Foreskin fibroblast (primary cell): ENCODE measurements at places on chromosomes 6 and 20.

DNA sequence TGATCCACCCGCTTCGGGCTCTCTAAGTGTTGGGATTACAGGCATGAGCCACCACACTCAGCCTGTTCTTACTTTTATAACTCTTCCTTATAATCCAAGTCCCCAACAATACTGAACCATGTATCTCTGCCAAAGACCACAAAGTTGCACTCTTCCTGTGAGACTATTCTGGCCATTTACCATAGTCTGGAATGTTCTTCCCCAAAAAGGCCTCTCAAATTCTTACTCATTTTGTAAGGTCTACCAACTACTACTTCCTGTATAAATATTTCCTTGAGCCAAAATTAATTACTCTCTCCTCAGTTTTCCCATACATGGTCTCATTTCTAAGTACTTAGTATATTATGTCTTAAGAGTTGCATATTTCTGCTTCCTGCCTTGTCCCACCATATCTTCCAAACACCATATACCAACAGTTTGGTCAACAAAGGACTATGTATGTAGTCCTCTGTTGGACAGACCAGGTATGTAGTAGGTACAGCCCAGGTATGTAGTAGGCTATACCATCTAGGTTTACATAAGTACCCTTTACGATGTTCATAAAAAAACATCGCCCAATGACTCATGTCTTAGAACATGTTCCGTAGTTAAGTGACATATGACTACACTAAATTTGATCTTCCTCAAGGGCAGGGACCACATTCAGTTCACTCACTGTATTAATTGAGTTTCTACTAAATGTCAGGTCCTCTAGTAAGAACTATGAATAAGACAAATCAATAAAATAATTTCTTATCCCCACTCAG lies 22.0 kb downstream of the RANBP9 start:
- no peak for DNase-seq

GRCh38 chr20:48019496-48019895 lies 234.2 kb upstream of the SULF2 start:
- no peak for DNase-seq

- DNase-seq, result peak; percentile 95
Measured at GRCh38 chr6:23003671-23004467, 434.5 kb downstream of the HDGFL1 start.

DNA sequence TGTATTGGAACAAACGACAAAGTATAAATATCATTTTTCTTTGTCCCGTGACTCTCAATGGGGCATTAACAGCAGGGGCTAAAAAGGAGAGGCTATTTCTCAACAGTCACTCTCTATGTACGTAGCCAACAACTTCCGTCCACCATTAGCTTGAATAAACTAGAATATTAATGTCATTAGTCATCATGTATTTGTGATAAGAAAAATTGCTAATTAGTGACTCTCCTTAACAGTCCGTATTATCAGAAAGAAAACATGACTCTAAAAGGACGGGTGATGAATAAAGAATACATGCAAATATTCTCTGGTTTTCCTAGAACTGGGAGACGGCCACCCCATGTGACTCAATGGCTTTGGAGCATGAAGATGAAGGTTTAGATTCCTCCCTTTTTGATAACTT lies 18.6 kb downstream of the VIP start:
- no peak for DNase-seq

DNA sequence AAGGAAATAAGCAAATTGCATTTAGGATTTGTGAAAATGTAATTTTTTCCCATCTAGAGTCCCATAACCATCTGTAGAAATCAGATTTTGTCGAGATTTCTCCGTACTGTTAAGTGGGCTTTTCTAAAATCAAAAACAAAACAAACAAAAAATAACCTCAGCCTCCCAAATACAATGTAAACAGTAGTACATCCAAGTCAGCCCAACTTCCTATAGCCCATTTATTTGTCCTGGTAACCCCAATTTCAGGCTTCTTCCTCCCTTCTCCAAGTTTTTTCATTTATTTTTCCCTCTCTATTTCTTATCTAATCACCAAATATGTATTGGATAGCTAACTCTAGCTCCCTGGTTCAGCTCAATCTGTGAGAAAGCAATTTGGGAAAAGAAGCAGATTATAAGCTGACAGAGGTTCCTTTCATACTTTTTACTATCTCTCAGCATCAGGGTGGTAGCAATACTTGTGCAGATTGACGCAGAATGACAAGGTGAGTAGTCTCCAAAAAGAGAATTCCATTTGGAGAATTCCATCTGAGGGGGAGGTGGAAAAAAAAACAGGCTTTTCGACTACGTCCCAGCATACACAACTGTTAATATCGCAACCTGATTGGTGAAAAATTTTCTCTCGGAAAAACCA lies 132.6 kb upstream of the BTN3A2 start:
- no peak for DNase-seq

DNA sequence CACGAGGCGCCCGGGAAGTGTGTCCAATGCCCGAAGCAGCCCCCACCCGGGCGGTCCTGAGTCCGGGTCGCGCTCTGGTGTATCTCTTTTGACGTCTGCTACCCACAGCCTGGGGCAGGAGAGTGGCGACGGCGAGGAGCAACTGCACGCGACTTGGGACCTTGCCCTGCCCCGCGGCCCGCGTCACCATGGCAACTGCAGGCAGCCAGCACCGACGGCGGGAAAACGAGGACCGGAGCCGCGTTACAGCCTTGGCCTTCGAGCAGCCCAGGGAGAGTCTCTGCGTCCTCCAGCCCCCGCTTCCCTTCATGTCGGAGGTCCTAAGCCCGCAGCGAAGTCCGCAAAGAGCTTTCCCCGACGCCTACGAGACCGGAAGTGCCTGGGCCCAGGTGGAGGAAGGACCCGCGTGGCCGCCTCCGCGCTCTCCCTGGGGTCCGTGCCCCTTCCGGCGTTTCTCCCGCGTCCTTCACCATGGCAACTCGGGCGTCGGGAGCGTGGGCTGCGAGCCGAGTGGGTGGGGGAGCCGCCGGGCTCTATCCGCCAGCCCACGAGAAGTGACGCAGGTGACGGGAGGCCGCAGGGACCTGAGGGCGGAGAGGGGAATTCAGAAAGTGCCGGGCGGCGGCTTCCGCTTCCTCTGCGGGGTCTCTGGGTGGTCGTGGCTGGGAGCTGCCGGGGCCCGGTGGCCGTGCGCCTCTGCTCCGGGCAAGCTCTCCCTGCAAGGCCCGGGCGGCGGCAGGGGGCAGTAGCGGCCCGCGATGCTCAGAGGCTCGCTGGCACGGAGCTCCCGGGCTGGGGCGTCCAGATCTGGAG lies 88.6 kb upstream of the TGM3 start:
- DNase-seq, result peak; percentile 66

- no peak for DNase-seq
Measured at GRCh38 chr6:16222826-16223225, 15.6 kb upstream of the GMPR start.

GRCh38 chr20:10551732-10552724 lies 116.9 kb downstream of the SLX4IP start:
- no peak for DNase-seq

DNA sequence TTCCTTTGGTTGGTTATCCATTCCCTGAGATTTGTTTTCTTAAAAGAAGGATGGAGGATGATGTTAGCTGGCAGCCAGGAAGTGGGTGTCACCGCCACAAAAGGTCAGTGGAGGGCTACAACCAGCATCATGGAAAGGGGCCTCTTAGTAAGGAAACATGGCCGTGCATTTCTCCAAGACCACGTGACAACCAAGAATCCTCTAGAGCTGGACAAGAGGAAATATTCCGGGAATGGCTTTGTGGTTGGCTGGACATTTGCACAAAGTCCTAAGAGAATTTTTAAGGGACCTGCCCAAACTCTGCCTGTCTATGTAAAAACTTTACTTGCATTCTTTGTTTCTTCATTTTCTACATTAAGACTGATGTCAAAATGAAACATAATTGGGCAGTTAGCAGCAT lies 399.9 kb upstream of the MARCKS start:
- peak; percentile 39 for DNase-seq

- peak; percentile 87 for DNase-seq
Measured at GRCh38 chr6:36302227-36302976, 32.5 kb downstream of the PNPLA1 start.

GRCh38 chr6:135225911-135226310 lies 44.8 kb downstream of the MYB start:
- DNase-seq, result no peak

DNA sequence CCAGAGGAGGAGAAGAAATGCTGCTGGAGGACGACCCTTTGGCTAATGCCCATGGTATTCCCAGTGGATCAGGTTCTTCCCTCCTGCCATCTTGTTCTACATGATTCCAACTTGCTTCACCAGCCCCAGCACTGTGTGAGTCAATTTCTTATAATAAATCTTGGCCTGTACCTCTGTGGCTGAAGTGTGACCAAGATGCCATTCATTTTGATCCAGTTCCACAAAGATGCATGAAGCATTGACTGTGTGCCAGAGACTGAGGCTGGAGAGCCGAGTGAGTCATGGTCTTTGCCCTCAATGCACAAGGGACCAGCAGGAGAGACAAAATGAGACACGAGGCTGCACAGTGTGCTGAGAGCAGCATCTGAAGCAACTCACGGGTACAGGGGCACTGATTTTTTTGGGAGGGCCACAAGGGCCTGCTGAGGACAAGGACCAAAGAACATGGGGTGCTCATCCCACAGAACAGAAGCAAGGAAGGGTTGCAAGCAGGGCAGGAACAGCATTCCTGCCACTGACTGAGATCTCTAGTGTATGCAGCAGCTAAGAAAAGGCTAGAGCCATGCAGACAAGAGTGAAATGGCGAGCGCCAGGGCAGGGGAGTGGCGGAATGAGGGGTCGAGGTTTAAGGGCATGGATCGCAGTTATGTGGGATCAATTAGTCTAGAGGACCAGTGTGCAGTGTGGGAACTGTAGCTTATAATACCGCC lies 207.0 kb downstream of the THBS2 start:
- DNase-seq, result peak; percentile 89

- no peak for DNase-seq
Measured at GRCh38 chr20:49712646-49712995, 1.1 kb downstream of the B4GALT5 start.

DNA sequence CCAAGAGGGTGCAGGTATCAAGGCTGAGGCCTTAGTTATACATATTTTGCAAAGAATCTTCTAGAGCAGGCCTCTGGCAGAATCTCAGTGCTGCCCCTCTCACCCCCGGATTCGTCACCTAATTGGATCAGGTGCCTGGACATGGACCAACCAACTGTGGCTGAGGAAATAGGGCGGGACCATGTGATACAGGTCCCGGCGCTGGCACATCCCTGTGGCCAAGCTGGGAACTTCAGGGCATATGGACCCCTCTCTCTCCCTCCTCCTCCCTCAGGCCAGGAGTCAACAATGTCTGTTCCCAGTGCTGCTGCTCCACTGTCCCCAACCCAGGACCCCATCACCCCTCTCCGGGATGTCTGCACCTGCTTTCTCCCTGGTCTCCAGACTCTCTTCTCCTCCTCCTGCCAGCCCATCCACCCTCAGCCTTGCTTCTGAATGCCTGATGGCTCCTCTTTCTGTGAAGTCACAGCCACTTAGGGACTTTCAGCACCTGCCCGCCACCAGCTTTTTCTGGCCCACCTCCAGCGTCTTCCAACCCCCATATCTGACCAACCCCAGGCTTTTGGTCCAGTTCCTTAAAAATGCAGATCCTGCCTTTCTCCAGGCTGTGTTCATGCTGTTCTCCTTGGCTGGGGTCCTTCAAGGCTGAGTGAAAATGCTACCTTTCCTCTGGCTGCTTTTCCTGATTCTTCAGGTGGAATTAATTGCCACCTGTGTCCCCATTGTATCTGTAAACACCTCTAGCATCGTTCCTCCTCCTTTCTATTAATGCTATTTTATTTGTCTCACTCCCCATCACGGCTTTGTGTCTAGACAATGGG lies 19.0 kb upstream of the MLN start:
- DNase-seq, result peak; percentile 23

- DNase-seq, result no peak
Measured at GRCh38 chr20:62083312-62083711, 17.6 kb upstream of the TAF4 start.

- DNase-seq, result no peak
Measured at GRCh38 chr6:56618050-56618449, 24.6 kb downstream of the DST start.

- no peak for DNase-seq
Measured at GRCh38 chr20:24761220-24762065, 187.6 kb upstream of the CST7 start.

DNA sequence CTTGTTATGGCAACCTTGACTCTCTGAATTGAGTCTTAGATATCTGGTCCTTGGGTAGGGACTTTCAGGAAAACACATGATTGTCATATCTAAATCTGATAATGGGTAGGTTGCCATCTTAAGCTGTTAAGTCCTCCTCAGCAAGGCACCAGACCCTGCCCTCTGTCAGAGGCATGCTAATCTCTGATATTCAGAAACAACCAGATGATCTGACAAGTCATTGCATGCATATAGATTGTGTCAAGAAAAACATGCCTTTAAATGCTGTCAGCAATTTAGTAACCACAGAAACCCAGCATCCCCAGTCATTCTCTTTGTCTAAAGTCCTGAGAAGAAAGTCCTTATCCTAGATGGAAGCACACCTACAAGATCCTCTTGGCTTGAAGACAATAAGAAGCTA lies 149.1 kb downstream of the EDN1 start:
- DNase-seq, result no peak

- no peak for DNase-seq
Measured at GRCh38 chr20:5884465-5885335, 65.6 kb downstream of the TRMT6 start.

DNA sequence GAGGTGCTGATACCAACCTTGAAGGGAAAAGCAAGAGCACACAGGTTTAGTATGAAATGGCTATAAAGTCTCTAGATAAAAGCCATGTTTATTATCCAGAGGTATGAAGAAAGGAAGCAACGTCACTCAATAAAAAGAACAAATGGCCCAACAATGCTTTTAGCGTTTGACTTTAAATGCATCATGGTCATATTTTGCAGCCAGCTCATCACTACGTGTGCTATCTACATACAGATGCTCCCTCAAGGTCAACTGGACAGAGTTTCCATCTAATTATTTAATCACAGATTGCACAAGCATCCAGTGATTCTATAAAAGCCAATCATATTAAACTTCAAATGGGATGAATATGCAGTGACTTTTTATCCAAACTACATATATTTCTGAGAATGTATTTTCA lies 127.6 kb upstream of the SYNDIG1 start:
- DNase-seq, result peak; percentile 76

GRCh38 chr6:56796196-56796532 lies 153.5 kb upstream of the DST start:
- DNase-seq, result peak; percentile 44

- no peak for DNase-seq
Measured at GRCh38 chr6:93713974-93714373, 294.6 kb upstream of the EPHA7 start.

DNA sequence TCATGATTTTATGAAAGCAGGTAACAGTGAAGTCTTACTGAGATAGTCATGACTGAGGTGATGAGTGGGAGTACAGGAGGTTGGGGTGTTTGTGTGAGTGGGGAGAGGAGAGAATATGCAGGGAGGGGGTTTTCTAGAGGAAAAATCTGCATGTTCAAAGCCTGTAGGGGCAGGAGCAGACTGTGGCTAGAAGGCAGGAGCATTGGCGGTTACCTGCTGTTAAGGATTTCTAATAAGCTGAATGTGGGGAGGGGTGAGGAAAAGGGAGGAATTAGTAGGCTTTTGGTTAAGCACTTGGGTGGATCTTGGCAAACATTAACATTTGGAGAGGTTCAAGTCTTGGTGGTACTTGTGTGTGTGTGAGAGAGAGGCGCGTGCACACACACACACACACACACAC lies 70.8 kb downstream of the EYA4 start:
- DNase-seq, result no peak
